ENCODE measurements at places on chromosomes 2 and 18.

GRCh38 chr2:54088191-54088634 lies 27.2 kb upstream of the ACYP2 start:
- DNase-seq, result no peak

DNA sequence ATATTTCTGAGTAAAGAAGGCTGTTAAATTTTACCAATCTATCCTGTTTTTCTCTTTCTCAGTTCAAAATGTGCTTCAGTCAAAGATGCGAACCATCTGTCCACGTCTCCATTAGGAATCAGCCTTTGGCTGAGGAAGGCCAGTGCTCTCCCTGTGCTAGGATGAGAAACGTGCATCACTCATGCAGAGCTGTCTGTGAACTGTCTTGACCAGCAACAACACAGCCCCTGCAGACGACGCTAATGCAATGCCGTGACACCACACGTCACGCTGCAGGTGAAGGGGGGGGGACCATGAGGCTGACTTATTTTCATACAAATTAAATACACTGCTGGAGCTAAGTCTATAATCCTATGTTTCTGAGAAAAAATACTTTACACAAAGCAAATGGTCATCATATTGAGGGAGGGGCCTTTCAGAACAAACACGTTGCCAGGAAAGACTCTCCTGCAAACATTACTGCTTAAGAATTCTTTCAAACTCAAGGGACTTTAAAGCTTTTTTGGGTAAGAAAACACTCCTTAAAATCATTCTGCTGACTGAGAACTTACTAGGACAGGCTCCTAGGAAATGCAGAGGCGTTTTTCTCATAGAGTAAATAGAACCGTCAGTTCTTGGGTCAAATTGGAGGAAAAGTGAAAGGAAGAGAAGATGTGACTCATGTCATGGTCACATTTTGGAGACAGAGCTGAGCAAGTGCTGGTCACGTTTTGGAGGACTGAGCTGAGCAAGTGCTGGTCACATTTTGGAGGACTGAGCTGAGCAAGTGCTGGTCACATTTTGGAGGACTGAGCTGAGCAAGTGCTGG lies 97.0 kb downstream of the MBP start:
- DNase-seq, result no peak

DNA sequence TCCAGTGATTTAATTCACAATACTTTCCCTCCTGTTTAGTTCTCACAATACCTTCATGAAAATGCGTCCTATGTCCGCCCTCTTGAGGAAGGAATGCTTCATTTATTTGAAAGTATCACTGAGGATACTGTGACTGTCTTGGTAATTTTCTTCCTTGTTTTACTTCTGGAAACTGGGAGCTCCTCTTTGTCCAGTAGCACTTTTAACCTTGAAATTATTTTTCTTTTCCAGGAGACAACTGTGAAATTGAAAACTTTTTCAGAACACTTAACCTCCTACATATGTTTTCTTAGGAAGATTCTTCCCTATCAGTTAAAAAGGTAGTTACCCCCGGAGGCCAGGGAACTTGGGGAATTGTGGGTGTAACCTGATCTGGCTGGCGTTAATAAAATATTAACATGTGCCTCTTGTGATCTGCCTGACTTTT lies 58.9 kb upstream of the STON1 start:
- no peak for DNase-seq

DNA sequence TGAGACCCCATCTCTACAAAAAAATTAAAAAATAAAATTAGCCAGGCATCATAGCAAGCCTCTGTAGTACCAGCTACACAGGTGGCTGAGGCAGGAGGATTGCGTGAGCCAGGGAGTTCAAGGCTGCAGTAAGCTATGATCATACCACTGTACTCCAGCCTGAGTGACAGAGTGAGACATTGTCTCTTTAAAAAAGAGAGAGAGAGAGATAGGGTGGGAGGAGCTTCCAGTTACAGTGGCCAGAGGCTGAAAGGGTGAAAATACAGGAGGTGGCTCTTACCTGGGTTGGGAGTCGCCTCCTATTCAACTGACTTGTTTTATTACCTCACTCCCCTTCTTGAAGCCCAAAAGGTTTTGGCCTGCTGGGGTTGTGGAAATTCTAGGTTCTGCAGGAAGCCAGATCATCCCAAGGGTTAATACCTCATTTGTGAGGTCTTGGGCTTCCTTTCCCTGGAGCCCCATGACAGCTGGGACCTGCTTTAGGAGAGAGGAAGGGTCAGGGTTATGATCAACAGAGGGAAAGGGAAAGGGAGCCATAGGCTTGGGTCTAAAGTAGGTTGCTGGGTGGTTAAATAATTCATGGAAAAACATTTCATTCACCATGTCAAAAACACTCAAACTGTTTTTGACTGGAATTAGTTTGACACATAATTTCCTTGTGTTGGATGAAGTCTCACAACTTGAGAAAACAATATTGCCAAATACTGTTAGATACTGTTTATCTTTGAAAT lies 17.4 kb downstream of the DYNC2LI1 start:
- DNase-seq, result no peak

GRCh38 chr18:13804305-13804704 lies 19.6 kb upstream of the MC5R start:
- no peak for DNase-seq

All from stimulated activated CD4-positive, alpha-beta T cell treated with anti-CD3 and anti-CD28 coated beads, TNF-alpha, amount 100 ng/mL, for 48 hours (primary cell).